Daoy (cell line): ENCODE measurements at places on chromosomes 5 and 9.

- DNase-seq = no peak
These were observed 9.8 kb downstream of the CXCL14 start for GRCh38 chr5:135568923-135569360.

DNA sequence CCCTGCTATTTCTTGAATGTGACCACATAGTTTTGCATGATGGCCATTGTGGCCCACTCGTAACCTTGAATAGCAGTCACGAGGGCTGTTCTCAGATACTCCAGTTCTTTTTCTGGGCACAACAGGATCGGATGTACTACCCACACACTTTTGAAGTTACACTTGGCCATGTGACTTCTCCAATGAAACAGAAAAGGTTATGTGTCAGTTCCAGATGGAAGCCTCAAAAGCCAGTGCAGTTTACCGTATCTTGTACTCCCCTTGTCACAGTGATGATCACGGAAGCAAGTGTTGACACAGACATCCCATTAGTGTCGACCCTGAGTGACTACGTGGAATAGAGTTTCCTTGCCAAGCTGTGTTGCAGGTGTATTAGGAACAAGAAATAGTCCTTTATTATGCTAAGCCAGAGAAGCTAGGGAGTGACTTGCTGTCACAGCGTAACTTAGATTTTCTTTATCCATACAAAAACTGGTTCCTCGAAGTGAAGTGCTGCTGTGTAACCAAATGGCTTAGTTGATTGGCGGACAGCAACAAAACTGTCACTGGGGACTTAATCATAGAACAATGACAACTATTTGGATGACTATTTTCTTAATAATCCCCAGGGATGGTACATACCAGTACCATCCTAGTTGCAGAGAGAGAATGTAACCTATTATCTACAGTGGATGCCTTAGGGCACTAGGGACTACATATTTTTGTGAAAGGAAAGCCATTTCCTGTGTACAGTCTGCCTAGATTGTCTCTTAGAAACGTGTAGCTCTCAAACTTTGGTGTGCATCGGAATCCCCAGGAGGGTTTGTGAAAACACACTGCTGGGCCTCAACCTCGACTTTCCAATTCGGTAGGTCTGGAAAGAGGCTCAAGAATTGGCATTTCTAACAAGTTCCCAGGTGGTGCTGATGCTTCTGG is 90.1 kb upstream of the DMRT1 start:
- DNase-seq = peak; percentile 36

- no peak for DNase-seq
These were observed 160.0 kb downstream of the TMEM161B start for GRCh38 chr5:88108490-88109279.

- DNase-seq = no peak
These were observed 342.5 kb downstream of the SPATA31D1 start for GRCh38 chr9:82331079-82331478.

GRCh38 chr5:94025788-94026473 is 284.5 kb upstream of the POU5F2 start:
- DNase-seq = no peak

- no peak for DNase-seq
These were observed 409.4 kb downstream of the DMRTA1 start for GRCh38 chr9:22855980-22856379.

GRCh38 chr9:116074658-116075057 is 78.9 kb upstream of the PAPPA start:
- peak; percentile 62 for DNase-seq

DNA sequence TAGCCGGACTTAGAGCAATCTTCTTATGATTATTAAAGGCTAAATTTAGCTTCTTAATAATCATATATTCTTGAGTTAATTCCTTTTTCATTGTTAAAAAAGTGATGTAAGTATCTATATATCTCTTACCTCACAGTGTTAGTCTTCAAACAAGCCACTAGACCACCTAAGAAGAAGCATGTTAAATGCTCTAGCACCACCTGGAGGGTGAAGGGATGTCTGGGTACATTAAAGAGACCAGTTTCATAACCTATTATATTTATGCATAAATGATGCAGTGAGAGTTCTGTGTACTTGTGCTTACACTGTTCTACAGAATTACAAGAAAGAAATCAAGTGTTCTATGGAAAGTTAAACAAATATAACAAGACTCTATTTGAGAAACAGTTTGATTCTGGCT is 55.9 kb upstream of the SLCO6A1 start:
- DNase-seq = no peak

GRCh38 chr9:86731511-86732063 is 215.7 kb downstream of the GAS1 start:
- DNase-seq = peak; percentile 51

DNA sequence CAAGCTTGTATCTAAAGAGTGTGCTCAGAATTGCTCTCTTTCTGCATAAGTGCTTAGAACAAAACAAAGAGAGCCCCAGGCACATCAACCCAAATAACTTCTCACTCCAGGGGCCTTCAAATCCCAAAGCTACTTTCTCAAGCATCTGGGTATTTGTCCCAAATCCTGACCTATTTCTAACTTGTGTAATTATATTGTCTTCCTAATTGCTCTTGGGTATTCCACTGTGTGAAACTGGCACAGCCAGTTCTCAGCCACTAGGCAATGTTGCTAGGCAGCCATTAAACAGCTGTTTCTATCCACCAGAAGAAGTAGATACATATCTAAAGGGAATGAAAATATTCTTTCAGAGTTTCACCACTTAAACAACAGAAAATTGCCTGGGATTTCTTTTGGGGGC is 198.8 kb downstream of the PRELID2 start:
- no peak for DNase-seq

DNA sequence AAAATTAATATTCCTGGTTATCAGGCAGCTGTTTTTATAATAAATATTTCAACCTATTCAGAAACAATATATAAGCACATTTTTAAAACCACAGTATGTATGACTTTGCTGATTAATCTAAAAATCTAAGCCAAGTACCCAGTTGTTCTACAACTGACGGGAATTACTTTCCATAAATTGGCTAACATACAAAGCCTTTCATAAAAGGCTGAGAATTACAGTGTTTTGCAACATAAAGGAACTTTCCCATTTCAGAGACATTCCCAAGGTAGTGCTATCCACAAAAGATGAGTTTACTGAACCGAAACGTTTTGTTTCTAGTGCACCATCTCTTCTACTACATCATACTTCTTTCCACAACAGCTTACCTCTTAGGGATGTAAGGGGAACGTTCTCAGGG is 7.2 kb downstream of the RNF145 start:
- no peak for DNase-seq

DNA sequence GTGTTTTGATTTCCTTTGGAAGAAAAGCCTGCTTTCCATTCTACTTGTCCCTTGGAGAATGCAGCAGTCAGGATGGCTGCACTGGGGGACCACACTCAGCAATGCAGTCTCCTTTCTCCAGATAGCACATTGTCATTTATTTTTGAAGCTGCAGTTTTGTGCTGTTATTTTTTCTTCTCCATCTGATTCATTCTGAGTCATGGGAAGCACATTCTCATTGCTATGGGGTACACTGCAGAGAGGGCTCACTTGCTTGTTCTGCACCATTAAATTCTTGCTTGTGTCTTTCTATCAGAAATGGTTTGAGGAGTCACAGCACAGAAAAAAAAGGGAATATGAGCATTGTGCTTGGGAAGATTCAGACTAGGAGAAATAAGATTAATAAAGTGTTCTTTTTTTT is 39.7 kb upstream of the POC5 start:
- peak; percentile 62 for DNase-seq

DNA sequence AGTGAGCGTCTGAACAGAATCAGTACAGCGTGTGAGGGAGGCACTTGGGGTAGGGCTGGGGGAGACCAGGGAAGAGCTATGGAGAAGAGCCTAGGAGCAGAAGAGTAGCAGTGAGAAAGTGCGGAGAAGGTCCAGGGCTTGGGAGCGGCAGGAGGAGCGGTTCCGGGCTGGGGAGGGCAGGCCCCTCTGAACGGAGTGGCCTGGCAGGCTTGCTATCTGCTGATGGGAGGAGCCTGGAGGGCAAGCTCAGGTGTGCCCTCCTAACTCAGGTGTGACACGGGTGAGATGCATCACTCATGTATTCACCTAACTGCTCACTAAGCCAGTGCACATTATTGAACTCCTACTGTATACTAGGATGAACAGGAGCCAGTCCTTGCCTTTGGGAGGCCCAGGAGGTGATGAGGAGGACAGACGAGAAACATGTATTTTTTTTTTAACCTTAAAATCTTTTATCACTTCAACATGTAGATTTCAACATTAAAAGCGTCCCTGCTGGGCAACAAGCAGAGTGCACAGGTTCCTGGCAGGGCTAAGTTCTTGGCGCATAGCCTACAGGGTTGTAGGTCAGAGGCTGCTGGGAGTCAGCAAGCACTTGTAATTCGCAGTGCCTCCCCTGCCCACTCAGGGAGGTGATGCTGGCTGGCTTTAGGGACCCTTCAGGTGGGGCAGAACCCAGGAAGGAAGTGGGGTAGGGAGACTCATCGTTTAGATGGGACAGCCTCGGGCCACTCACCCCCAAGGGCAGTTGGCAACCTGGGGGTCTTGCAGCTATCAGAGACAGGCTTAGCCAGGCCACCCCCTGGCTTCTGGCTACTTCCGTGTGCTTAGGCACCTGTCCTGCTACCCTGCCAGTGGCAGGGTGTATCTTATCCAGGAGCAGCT is 55.5 kb downstream of the TMOD1 start:
- DNase-seq = no peak

- DNase-seq = no peak
These were observed 145.3 kb downstream of the PAPPA start for GRCh38 chr9:116298878-116299391.

DNA sequence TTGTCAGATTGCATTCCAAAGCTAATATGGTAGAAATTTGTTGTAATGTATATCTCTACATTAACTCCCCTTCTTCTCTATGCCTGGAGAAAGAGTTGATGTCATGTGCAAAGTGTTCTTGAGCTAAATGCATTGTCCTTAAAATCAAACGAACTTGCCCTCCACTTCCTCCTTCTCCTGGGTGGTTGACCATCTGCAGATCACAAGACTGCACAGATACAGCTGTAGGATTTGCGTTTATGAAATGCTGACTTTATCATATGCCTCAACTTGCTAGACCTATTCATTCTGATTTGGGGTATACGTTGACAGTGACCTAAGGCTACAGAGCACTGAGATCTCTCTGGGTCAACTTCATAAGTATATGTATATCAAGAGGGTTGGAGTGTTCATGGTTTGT is 8.3 kb downstream of the TRIM32 start:
- DNase-seq = no peak

DNA sequence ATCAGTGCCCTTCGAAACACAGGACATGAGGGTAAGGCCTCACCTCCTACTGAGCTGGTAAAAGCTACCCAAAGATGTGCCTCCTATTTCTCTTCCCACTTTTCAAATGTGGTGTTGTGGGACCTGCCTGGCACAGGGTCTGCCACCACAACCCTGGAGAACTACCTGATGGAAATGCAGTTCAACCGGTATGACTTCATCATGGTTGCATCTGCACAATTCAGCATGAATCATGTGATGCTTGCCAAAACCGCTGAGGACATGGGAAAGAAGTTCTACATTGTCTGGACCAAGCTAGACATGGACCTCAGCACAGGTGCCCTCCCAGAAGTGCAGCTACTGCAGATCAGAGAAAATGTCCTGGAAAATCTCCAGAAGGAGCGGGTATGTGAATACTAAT is 1.9 kb downstream of the IRGM start:
- no peak for DNase-seq

DNA sequence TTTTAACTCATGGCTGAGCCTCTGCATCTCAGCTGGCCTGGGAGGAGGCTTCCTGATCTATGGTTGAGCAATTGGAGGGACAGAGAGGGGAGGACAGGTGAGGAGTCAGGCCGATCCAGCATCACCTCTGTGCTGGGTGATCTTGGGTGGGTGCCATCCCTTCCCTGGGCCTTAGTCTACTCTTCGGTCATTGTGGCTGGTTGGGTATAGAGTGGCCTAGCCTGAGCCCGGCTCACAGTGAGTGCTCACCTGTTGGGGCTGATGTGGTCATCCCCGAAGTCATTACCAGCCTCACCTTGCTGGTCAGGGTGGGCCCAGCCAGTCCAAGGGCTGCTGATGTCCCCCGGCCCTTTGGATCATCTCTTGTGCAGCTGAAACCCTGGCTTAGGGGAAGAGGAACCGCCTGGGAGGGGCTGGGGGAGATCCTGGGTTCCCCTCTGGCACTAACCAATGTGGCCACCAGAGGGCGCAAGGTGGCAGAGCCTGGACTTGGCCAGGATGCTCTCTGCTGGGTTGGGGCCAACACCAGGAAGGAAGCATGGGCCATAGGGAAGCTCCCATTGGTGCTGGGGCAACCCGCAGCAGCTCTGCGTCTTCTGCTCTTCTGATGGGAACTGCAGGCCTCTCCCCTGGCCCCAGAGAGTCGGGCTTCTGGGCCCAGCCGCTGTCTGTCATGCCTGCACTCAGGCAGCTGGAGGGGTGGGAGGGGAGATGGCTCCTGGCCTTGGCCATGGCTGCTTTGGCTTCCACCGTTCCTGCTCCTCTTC is 17.3 kb upstream of the ODF2 start:
- peak; percentile 90 for DNase-seq

- no peak for DNase-seq
These were observed 104.2 kb upstream of the HMHB1 start for GRCh38 chr5:143707806-143708205.

DNA sequence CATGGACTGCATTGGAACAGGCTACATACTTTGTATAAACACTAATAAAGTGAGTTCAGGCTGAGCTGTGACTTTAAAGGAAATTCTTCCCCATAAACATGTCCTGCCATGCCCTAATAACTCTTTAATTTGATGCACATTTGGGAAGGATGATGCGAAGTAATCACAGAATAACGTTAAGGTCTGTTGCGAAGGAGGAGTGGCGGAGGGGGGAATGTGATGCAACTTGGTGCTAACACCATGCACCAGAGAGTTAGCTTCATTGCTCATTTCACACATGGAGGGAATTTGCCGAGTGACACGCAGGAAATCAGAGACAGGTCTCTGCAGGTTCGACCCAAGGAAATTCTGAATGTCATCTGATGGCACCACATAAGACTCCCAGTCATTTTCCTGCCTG is 32.9 kb downstream of the SLIT3 start:
- DNase-seq = no peak

GRCh38 chr9:107942291-107942690 is 452.7 kb upstream of the KLF4 start:
- DNase-seq = peak; percentile 13

- DNase-seq = no peak
These were observed 463.8 kb downstream of the BNC2 start for GRCh38 chr9:16406526-16407225.

DNA sequence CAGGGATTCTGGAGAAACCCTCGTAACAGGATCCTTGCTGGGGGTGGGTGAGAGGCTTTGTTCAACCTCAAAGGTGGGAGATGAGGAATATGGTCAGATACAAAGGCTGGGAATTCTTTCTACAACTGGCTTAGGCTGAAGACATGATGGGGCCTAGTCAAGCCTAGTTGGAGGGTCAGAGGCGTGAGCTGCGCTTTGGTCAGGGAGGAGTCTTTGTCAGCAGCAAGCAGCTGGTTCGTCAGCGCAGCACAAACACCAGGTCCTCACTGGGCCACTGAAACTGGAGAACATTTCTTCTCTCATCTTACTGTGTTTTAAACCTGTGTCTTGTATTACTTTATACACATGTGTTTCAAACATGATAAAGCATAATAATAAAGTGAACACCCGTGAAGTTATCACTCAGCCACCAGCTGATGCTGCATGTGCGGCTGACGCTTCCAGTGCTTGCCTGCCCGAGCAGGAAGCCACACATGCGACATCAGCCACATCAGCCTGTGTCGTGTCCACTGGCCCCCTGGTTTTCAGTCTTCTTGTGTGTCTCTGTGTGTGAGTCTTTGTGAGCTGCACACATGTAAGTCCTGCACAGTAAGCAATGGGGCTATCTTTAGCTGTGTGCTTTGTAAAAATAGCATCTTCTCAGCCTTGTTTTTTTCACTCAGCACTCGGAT is 81.5 kb downstream of the WNK2 start:
- no peak for DNase-seq

GRCh38 chr5:125228363-125229070 is 482.1 kb upstream of the ZNF608 start:
- no peak for DNase-seq
